ENCODE measurements at places on chromosomes 5 and 9. TPM values are rescaled to one million over a fixed set of nuclear protein-coding genes. Genes with fewer than 3 reads are reported as not detected.

TNC gene
- 3.3 TPM for total RNA-seq

CEL gene
- total RNA-seq, result 10.4 TPM

BAAT gene
- 0.17 TPM for total RNA-seq

RFESD gene
- total RNA-seq, result 4.5 TPM

DNA sequence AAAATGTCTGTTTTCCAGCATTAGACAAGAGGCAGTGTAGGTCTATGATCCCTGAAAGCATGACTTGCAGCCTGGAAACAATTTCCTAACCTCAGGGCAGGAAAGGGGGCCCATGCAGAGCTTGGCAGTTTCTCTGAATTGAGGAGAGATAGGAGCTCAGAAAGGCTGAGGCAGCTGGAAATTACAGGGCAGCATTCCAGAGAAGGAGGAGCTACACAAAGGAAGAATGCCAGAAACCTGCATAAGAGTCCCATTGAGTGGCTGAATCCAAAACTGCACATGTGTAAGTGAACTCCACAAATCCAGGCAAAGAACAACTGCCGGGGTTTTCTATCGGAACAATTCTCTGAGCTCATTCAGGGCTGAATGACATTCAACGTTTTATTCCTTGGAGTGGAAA, 346.8 kb downstream of the PIK3R1 start:
- DNase-seq, result no peak

DNA sequence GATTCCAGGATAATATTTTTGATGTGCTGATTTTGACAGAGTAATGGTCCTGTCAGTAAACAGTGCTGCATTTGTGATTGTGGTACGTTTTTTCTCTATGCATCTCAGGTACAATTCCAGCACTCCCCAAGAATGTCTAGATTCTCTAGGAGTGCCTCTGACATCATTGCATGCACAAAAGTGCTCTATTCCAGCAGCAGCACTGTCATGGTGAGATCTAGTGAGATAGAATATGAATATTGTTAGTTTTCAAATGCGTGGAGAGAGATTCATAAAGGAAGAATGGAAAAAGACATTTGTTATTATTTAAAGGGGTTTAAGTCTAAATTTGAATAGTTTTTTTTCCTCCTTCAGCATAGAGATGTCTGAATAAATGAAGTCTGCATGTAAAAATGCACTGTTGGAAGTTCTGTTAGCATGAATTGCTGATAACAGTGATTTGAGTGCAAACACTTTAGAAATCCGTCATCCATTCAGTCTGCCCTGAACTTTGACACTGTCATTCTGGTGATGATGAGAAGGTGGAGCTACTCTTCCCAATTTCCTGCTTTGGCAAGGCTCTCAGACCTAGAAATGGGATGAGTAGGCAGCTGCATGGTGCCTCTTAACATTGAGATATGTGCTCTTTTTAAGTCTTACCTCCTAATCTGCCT, 84.6 kb downstream of the GAPVD1 start:
- no peak for DNase-seq
